Karpas-422 (cell line): ENCODE measurements at places on chromosomes 1 and 21.

DNA sequence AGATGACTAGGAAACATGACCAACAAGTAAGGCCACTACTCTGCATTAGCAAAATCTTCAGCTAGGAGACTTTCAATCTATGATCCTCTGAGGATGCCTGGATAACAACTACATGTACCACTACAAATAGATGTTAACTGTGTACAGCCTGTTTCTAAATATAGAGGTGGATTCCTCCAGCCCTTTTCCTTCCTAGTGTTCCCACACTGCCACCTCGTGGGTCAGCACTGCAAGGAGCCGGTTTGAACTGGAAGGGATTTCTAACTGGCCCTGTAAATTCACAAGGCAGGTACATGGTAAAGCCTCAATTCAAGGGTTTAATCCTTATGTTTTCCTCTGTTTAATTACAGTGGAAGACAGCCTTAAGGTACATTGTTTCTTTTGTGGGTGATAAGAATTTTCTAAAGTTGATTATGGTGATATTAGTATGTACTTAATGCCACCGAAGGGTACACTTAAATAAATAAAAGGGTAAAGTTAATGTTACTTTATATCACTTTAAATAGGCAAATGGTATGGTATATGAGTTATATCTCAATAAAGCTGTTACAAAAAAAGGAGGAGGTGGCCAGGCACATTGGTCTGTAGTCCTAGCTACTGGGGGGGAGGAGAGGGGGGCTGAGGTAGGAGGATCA, 14.4 kb downstream of the SMYD3 start:
- H3K27ac ChIP-seq = no peak overlapping the region
- DNase-seq = peak; percentile 60
- no peak overlapping the region for H3K4me3 ChIP-seq

DNA sequence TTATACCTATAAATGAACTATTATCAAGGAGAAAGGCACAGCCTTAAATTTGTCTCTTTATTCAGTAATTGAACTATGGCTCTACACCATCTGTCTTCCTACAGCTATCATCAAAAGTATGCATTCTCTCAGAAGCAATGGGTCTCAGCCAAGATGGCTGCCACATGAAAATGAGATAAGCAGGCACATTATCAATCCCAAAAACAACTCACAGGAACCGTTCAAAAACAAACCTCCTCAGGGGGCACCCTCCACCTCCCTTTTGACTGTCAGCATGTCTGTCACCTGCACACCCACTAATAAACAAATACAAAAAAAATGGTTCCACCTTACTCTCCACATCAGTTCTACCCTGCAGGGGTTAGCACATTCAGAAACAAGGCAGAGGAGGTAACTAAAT, 23.6 kb downstream of the KIAA0319L start:
- no peak overlapping the region for H3K4me3 ChIP-seq
- peaks cover 26% of the 10 kb centered on the region for H3K4me1 ChIP-seq
- no peaks in the 10 kb centered on the region for H3K27me3 ChIP-seq
- peaks cover 56% of the 10 kb centered on the region for H3K36me3 ChIP-seq
- H3K27ac ChIP-seq = no peak overlapping the region

DNA sequence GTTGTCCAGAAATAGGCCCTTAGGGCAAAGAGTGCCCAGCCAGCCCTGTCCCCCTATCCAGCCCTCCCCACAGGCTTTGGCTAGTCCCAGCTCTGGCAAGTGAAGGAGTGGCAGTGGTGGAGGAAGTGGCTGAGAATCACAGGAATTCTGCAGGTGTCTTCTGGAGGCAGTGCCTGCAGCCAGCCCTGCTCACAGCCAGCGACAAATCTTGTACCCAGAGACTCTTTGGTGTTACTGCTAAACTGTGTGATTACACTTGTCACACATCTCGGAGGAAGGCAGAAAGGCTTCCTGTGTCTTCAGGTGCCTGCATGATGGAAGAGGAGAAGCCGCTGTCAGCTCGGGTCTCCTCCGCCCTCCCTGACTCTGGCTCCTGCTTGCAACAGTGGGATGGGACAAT, 71.6 kb upstream of the GRIK3 start:
- H3K4me3 ChIP-seq = no peak overlapping the region
- H3K27ac ChIP-seq = no peak overlapping the region
- no peak for DNase-seq
- no peaks in the 10 kb centered on the region for H3K27me3 ChIP-seq
- no peaks in the 10 kb centered on the region for H3K4me1 ChIP-seq

DNA sequence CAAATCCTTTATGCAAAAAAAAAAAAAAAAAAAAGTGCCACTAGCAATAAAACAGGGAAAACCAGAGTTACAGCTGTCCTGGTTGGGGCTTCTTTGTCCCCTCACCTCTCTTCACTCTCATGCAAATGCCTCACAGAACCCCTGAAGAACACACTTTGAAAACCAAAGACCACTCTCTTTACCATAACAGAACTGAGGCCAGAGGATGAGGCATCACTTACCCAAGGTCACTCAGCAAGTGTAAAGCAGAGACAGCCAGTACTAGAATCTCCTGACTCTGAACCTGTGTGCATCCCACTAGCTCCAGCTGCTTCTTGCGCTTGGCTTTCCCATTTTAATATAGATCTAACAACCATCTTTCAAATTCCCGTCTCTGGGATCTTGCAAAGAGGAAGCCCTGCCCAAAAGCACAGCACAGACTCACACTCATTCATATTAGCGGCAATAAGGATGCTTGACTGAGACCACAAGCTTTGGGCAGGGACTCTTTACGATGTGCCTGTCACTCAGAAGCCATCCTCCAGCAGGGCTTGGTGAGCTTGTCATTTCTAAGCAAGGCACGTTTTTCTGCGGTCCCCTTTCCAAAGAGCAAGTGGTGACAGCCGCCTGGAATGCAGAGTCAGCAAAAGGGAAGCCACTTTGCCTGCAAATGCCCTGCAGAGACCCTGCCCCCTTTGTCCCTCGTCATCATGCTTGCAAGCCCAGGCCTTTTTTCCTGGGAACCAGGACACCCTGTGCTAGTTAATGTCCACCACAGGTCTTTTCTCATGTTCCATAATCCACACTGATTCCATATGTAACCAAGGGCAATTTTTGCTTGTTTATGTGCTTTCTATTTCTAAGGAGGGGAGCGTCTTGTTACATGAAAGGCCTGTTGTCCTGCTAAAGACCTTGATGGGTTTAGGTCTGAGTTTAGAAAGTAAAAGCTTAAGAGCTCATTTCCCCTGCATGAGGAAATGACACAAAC, 76.5 kb upstream of the NFIA start:
- no peaks in the 10 kb centered on the region for H3K27me3 ChIP-seq
- no peaks in the 10 kb centered on the region for H3K36me3 ChIP-seq
- no peak for DNase-seq

GRCh38 chr1:228032041-228032440, 25.2 kb downstream of the WNT3A start:
- no peaks in the 10 kb centered on the region for H3K4me1 ChIP-seq
- no peak overlapping the region for H3K4me3 ChIP-seq
- no peak overlapping the region for H3K27ac ChIP-seq
